ENCODE measurements at places on chromosomes 4 and X.

DNA sequence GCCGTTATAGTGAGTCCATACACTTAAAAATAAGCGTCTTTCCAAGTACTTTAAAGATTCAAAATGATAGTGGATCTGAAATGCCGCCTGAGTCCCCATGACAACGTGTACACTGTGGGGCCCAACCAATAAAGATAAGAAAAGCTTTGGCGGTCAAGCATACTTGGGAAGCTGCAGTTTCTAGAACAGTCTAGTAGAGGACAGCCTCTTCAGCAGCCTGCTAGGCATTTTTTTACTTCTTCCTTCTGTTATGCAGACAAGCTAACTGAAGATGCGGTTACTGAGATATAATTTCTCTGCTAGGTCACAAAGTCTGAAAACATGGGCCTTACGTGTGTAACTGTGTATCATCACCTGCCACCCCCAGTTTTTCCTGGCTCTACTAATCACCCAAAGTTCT, 402 bp upstream of the UPRT start:
- DNase-seq = no peak

DNA sequence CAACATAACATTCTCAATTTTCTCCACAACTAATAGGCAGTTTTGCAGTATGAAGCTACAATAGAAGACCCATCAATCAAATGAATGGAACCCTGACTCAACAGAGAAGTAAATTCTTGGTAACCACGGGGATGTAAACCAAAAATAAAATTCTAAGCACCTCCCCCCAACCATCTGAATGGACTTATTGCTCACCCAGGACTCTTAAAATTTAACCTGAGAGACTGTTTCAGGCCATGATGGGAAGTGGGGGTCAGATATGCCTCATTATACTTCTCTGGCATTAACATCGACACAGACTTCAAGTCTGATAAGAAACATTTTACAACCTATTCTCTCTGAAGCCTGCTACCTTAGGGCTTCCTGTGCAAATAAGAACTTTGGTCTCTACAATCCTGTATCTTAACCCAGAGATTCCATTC, 620.9 kb downstream of the TLL1 start:
- DNase-seq = no peak

DNA sequence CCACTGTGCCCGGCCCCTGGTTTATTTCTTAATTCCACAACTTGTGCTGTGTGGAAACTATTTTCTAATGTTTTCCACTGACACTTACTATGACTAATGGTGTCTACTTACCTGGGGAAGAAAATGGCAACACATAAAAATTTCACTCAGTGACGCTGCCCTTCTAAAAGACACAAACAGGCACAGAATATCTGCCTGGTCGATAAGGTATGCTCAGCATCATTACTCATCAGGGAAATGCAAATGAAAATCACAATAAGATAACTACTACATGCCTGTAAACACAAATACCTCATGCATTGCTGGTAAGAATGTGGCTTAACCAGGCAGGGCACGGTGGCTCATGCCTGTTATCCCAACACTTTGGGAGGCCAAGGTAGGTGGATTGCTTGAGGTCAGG, 61.6 kb downstream of the UBE2K start:
- DNase-seq = no peak

DNA sequence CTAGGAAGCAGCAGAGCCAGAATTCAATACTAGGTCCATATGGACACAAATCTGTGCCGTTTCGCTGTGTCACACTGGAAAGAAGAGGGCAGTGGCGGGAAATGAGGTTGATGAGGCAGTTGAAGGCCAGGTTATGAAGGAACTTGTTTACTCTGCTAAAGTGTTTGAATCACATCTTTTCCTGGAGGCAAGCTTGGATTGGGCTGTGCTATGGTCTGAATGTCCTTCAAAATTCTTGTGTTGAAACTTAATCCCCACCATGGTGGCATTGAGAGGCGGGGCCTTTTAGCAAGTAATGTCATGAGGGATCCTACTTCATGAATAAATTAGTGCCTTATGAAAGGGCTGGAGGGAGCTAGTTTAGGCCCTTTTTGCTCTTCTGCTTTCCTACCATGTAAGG, 2.1 kb upstream of the ERCC6L start:
- no peak for DNase-seq

GRCh38 chrX:9171841-9172463, 138.0 kb upstream of the FAM9B start:
- DNase-seq = no peak

- no peak for DNase-seq
Measured at GRCh38 chr4:187270154-187270553, 546.5 kb upstream of the FAT1 start.

- no peak for DNase-seq
Measured at GRCh38 chrX:130260316-130260715, 8.4 kb downstream of the ZNF280C start.

DNA sequence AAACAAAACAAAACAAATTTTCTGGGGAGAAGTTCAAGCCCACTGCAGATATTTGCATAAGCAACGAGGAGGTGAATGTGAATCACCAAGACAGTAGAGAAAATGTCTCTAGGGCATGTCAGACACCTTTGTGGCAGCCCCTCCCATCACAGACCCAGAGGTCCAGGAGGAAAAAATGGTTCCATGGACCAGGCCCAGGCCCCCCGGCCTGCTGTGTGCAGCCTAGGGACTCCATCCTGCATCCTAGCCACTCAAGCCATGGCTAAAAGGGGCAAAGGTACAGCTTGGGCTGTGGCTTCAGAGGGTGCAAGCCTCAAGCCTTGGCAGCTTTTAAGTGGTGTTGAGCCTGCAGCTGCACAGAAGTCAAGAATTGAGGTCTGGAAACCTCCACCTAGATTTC, 54.0 kb downstream of the LPAR4 start:
- no peak for DNase-seq

All from activated T-helper 1 cell treated with Interleukin-2 at 50 U/mL for 16 hours (primary cell).